Fibroblast of the conjunctiva (primary cell): ENCODE measurements at places on chromosomes 5 and 9.

GRCh38 chr5:15079566-15079965 is 208.0 kb upstream of the ANKH start:
- DNase-seq, result no peak

DNA sequence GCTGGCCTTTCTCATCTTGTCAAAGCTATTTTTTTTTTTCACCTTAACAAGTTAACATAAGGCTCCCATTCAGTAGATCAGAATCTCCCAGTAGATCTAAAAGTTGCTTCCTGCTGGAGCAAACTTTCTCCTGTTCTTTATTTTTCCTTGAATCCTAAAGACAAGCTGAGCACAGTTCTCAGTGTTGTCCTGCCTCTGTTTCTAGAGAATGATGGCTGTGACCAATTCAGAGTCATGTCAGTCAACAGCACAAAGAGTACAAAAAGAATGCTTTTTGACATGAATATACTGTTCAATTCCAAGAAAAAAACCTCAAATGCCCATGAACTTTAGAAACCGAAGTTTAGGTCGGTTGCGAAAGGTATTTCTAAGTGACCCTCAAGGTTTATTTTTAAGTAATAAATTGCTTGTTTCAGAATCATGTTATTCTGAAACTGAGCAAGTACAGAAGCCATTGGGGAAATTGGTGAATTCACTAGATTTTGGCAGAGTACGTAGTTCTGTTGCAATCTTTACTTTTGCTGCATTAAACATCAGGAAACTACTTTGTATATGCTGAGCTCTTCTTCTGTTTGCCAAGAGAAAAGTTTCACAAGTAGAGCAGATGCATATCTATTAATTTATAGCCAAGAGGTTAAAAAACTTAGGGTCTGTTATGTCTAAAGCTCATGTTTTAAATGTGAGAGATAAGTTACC is 161.7 kb upstream of the RPS23 start:
- DNase-seq, result peak; percentile 43

DNA sequence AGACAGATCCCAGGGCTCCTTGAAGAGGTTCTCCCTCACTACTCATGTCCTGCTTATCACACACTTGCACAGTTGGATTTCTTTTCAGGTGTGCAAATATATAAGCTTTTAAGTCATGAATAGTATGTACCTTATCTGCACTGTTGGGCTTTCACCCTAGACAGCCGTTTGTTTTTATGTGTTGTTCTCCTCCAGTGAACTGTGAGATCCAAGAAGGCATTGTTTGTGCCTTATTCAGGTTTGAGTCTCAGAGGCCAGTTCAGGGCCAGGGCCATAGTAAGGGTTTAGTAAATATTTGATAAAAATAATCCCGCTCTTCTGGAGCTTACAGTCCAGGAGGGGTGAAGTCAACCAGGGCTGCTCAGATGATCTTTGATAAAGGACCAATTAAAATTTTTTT is 480.0 kb downstream of the TMEM38B start:
- DNase-seq, result no peak

- DNase-seq, result no peak
Observed at GRCh38 chr5:96228408-96228807, 204.6 kb downstream of the PCSK1 start.

DNA sequence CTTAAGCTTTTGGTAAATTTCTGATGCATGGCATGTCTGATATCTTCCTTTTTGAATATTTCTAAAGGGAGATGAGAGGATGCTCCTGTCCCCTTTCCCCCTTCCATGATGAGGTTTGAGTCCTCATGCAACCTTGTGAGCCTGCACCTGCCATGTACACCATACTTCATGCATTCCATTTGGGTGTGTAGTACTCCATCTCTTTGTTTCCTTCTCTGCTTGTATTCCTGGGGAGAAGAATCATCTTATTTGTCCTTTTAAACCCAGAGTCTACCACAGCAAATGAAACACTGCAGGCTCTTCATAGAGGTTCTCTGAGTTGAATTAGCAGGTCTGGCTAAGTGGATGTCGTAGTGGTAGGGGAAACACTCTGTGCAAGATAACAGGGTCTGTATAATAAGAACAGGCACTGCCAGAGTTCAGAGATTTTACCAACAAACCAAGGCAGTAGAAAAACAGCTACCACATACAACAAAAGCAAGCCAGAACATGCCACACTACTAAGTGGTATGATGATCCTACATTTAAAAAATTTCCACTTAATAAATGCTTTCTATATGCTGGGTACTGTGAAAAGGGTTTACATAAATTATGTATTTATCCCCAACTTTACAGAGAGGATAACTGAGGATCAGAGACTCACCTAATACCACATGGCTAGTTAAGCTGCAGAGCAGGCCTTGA is 439.8 kb upstream of the GRIA1 start:
- DNase-seq, result no peak

DNA sequence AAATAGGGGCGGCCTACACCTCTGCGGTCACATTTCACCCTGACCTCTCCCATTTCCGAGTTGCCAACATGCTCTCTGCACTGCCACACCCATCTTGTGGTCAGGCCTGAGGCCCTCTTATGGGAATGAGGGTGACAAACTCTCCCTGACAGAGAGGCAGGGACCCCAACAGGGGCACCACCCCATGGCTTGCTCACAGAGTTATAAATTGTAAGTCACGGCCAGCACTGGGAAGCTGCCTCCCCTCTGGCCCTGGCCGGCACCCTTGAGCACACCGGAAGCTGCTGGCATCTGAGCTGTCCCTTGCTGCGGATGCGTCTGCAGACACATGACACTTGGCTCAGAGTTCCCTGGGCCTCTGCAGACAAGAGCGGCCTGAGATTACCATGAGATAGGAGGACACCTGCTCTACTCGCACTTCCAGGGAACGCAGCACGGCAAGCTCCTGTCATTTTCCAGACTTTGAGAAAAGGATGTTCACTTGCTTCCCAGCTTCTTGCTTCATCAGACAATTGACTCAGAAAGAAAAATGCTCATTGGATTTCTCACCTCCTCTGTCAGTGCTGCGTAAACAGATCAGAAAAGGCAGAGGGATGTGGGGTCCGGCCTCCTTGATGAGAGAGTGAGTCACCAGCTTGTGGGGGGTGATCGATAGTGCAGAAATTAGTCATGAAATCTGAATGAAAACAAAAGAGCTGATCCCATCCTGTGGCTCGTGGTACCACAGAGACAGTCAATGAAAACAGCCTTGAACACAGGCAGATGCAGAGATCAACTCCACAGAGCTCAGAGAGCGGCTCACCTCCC is 269.8 kb downstream of the SYK start:
- peak; percentile 34 for DNase-seq

GRCh38 chr5:103410172-103410571 is 151.6 kb downstream of the MACIR start:
- no peak for DNase-seq

DNA sequence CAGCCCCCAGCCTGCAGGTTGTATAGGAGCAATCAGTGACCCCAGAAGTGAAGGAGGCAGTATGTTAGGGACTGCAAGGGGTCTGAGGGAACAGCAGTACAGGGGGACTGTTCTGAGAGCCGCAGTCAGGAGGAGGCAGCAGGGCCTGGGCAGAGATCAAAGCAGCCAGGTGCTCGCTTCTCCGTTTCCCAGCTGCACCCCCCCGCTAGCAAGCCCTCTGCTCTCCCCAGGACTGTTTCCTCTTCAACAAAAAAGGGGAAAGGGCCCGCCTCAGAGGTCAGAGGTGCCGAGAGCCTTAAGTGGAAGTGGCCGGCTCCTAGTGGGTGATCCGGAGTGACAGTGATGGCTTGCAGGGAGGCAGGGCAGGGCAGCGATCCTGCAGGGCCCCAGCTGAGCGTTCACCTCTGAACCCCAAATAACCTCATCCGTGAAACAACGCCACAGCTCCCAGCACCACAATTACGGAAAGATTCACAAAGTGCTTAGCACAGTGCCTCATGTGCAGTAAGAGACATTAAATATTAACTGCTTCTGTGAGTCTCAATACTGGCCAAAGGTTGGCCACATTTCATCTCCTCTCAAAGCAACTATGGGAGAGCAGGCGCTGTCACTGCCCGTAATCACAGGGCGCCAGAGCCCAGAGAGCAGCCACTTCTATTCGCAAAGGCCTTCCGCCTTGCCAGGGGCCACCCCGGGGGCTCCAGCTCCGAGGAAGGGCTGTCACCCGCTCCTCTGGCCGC is 8.0 kb downstream of the CLPTM1L start:
- no peak for DNase-seq

DNA sequence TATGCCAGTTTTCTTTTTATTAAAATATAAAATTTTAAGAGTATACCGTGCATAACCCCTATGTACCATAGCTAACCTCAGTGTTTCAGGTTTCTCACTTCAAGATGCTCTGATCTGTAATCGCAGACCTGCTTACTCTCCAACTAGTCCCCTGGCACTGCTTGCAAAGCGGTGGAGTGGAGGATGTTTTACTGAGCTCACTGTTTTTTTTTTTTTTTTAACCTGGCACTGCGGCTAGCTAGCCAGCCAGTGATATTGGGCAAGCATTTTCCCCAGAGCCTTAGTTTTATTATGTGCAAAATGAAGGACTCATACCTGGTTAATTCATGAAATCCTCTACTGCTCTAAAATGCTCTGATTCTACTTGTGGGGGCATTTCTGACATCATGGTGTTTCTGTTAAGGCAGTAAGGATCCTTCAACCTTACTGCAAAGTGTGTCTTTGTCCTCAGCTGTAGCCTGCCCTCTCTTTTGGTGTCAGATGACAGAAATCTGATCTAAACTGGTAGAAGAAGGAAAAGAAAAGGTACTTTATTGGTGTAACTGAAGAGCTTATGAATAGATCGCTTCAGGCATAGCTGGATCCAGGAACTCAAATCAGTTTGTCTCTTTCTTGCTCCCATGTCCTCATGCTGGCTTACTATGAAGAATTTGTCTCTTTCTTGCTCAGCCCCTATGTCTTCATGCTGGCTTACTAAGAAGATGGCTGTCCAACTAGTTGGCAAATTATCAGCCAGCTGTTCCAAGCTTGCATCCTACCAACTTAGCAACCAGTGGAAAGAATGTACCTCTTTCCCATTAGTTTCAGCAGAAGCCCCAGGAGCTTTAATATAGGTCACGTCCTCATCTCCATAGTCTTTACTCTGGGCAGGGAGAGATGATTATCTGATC is 59.8 kb downstream of the DOCK2 start:
- peak; percentile 43 for DNase-seq

GRCh38 chr5:52705720-52706119 is 82.0 kb upstream of the ITGA1 start:
- no peak for DNase-seq

DNA sequence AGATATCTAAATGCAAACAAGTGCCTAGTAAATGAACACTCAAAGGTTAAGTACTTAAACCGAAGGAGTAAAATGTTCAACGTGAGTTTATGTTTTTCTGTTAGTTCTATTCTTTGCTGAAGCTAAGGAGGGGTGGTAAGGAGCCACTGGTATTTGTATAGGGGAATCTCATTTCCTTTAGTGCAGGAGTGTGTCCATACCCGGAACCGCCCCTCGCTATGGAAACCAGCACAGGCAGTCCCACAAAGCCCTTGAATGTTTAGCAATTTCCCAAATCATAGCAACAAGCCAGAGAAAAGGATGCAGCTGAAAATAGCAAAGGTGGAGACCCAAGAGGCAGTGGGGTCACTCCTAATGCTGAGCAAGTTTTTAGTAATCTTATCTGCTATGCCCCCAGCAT is 78.8 kb upstream of the STK32A start:
- DNase-seq, result no peak

DNA sequence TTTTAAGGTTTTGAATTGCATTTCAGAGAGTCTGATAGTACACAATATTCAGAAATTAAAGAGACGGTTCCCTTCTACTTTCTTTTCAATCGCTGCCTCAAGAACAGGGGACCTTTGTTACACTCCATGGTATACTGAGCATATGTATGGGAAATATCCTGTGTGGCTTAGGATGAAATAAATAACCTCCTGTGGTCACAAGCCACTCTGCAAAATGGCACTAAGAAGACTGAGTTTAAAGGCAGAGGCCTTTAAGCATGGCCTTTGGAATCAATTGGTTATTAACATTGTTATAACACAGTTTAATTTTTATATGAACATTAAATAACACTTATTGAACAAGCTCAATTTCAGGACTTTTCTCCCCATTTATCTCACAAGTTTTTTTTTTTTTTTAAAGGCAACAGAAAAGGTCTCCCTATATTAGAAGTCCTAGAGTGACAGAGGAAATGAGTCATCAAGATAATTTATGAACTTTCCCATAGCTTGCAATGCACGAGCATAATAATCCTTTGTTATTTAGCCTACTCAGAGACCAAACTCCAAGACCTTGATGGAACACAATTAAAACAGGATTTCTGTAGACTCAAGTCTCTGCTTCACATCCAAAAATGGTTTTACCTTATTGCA is 341.9 kb downstream of the TMEM167A start:
- no peak for DNase-seq
